ENCODE measurements at places on chromosomes 16 and 17. TPM values are rescaled to one million over a fixed set of nuclear protein-coding genes. Genes with fewer than 3 reads are reported as not detected.

DNA sequence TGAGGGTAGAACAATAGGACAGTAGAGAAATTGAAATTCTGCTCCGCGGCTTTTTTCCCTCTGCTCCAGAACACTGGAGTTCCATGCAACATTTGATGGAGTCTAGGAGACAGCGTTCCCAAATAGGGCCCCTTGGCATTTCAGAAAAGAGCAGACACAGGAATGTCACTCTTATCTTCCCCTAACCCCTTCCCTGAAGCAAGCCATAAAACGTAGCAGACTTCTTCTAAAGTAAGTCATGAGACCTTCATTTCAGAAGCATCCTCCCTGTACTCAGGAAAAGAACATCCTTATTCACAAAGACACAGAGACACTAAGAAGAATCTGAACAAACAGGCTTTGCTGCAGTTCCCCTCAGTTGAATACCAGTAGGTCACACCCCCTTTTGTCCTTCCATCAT, 296.1 kb upstream of the SOX9 start:
- DNase-seq: no peak

GRCh38 chr16:59121411-59122261, 387.5 kb upstream of the GOT2 start:
- no peak for DNase-seq

- DNase-seq: no peak
Measured at GRCh38 chr17:29825604-29826003, 104.4 kb downstream of the SSH2 start.

DNA sequence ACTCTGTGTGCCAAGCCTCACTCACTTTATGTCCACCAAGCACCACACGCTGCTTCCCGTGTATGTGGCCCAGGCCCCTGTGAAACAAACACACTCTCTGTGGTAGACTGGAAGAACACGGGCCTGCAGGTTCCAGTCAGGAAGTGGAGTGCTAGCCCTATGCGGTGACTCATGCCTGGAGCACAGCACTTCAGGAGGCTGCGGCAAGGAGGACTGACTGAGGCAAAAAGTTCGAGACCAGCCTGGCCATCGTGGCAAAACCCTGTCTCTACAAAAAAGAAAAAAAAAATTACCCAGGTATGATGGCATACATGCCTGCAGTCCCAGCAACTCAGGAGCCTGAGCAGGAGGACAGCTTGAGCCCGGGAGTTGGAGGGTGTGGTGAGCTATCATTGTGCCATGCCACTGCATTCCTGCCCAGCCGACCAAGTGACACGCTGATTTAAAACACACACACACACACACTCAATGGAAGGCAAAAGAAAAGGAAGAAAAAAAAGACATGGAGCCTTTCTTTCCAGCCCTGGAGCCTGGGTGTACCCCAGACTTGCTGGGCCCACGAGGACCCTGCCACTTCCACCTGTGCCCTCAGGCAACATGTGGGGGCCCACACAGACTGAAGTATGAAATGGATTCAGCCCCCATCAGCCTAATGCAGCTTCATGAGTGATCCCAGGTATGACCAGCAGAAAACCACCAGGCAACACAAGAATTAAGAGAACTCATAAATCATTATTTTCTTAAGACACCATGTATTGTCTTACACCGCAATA, 126.6 kb downstream of the ANKRD11 start:
- no peak for DNase-seq

- DNase-seq: peak; percentile 59
Measured at GRCh38 chr17:36183001-36183971, 6.8 kb upstream of the TBC1D3B start.

DNA sequence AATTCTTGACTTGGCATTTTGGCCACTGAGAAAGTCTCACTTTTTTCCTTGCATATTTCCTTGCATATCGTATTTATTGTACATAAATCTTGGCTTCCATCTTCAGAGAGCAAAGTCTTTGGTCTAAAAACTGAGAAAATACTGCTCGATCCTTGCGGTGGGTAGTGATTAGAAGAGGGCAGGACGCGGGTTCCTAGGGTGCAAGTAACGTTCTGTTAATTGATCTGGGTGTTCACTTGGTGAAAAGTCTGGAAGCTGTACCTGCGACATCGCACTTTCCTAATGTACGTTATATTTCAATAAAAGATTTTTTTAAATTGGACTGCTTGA, 758 bp upstream of the UBALD2 start:
- no peak for DNase-seq

DNA sequence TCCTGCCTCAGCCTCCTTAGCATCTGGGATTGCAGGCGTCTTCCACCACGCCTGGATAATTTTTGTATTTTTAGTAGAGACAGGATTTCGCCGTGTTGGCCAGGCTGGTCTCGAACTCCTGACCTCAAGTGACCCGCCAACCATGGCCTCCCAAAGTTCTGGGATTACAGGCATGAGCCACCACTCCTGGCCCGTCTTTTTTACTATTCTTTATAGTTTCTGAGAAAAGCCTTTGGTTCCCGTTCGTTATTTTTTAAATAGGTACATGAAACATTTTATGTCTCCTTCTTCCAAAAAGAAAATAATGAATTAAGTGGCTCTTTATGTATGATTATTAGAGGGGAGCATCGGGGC, 570 bp upstream of the BCO1 start:
- DNase-seq: no peak

- DNase-seq: peak; percentile 77
Measured at GRCh38 chr17:79741751-79742588, 11.2 kb downstream of the ENPP7 start.

GRCh38 chr17:55023626-55024025, 55.1 kb downstream of the STXBP4 start:
- DNase-seq: no peak

GRCh38 chr16:2155977-2156848, 631 bp downstream of the TRAF7 start:
- DNase-seq: no peak

GRCh38 chr17:27783440-27784350, 16.6 kb downstream of the NOS2 start:
- no peak for DNase-seq

CORO6 gene
- 2.4 TPM for polyA plus RNA-seq

KRT10 gene
- 41.9 TPM for polyA plus RNA-seq

BCAR1 gene
- polyA plus RNA-seq: 71.1 TPM

CHTF8 gene
- 168 TPM for polyA plus RNA-seq

TEX19 gene
- polyA plus RNA-seq: 0.06 TPM
